Activated naive CD4-positive, alpha-beta T cell treated with anti-CD3 and anti-CD28 coated beads, Interleukin-2, amount 50 U/mL, for 72 hours (primary cell): ENCODE measurements at places on chromosomes 1 and 21. TPM values are rescaled to one million over a fixed set of nuclear protein-coding genes. Genes with fewer than 3 reads are reported as not detected.

DNA sequence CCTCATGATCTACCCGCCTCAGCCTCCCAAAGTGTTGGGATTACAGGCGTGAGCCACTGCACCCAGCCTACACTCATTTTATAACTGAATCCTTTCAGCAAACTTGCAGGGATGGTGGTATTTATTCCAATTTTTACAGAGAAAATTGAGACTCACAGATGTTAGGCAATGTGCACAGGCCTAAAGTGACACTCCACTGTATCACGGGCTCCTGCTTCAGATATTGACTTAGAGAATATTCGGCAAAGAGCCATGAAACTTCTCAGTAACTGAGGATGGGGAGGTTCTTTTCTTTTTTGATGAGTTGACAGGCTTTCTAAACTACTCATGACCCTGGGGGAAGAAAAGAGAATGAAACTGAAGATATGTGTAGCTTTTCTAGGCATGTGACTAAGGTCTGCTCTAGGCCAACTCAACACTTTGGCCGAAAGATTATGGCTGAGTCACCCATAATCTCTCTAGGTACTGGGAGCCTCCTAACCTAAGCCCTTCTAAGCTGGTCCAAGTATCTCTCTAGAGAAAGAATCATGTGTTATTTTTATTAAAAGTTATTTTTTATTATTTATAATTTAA, 19.9 kb upstream of the PTCH2 start:
- no peak for DNase-seq

DNA sequence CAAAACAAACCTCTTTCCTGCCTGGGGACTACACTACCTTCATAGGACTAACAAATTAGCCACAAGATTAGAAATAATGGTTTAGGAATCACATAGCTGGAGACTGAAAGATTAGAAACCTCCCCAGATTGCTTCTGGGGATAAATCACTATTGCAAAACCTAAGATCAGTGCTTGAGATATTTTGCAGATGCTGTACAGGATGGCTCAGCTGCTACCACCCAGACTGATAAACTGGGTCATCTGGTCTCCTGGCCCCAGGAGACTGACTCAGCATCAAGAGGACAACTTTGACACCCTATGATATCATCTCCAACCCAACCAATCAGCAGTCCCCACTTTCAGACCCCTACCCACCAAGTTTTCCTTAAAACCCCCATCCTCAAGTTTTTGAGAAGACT, 137.0 kb downstream of the LRRC53 start:
- DNase-seq, result no peak

DNA sequence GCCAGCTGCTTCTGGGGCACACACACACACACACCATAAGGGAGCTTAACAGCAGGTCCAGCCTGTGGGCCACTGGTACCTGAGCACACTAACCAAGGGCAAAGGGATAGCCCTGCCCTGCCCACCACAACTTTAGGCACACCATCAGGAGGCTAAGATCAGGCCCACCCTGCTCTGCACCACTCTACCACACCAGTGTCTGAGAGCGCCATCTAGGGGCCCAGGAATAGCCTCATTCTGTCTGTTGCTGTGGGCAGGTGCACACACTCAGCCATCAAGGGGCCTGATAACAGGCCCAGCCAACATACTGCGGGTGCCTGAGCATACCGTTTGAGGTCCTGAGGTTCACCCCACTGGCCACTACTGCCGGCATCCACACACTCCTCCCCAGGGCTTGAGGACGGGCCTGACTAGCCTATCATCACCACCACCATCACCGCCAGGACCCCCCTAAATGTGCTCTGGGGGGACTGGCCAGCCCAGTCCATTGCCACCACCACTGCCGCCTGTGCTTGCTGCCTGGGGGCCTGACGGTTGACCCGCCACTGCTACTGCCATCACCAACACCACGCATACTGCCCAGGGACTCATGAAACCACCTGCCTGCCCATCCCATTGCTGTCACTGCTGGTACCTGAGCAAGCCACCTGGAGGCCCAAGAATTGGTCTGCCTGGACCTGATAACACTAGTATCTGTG, 31.3 kb downstream of the NSL1 start:
- DNase-seq, result no peak

DNA sequence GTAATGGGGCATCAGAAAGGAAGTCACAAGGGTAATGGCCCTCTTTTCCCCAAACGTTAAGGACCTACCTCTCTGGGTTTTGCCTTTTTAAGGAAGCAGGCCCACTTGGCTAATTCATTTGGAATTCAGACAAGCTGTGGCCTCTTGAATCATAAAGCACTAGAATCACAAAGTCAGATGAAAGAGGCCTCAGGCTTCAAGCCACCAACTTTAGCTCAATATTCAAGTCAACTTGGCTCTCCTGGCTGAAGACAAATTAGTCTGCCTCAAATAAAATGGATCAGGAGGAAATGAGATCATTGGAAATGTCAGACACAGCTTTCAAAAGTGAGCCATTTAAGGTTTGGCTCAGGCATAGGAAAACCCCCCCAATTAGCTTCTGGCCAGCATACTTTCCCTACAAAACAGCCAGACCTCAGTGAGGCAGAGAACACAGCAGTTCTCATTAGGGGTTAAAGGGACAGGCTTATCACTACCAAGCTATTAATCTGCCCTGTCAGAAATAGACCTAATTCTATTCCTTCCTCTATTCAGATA, 34.3 kb downstream of the SLC35D1 start:
- DNase-seq, result no peak

GRCh38 chr1:29783508-29784275, 547.4 kb downstream of the PTPRU start:
- no peak for DNase-seq

DNA sequence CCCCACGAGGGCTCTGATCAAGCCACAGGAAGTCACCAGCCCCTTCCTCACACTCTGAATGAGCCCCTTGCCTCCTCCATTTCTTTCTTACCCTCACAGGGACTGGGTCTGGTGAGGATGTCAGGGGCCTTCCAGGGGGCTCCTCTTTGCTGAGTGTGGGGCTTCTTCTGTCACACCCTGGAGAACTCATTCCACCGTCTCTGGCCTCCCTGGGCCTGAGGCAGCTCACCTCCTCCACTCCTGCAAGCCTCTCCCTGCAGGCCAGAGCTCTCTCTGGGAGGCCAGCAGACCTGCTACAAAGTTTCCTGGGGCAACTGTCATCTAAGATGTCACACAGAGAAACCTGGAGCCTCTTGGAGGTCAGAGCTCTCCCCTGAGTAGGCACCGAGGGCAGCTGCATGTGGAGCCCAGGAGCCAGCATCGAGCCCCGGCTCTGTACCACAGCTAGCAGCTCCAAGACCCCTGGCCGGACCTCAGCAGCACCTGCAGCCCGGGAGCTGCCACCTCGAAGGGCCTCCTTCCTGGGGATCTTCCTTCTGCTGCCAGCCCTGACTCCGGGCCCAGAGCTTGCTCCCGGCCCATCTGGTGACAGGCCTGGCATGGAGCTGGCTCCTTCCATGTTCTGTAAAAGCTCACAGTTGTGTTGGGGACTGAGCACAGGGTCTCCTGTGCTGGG, 1.1 kb downstream of the SPOCD1 start:
- no peak for DNase-seq

GRCh38 chr21:36698981-36699545, at the start of gene SIM2:
SIM2 (plus strand) TSS chr21:36699115; CDS start chr21:36699747, 632 bp downstream.
- DNase-seq, result peak; percentile 16

- DNase-seq, result no peak
Measured at GRCh38 chr1:206705191-206705590, 20.5 kb downstream of the MAPKAPK2 start.

DNA sequence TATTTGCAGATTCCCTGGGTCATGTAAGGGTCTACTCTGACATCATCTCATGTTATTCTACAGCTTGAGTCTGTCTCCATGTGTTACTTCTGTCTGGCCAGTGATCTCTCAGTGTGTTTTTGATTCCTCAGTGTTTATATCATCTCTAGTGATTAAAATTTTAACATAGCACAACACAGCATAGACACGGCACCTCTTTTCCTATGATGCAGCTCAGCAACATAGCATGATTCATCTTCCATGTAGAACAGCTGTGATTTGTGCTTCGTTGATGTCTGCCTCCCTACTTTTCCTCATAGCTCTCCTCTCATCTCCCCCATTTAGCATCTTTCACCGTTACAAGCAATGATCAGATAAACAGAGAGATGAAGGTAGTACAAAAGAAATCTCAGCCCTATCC, 163.9 kb upstream of the DPT start:
- DNase-seq, result no peak

Gene LRRC8B
- total RNA-seq, result 31.1 TPM

Gene PLEKHN1
- 1.9 TPM for total RNA-seq

Gene TIE1
- total RNA-seq, result 0.49 TPM

Gene RNU1-2
- 1,082 TPM for total RNA-seq

Gene FABP3
- not detected for total RNA-seq

Gene RXRG
- not detected for total RNA-seq

Gene S100A9
- 0.73 TPM for total RNA-seq

Gene KLF17
- not detected for total RNA-seq
